ENCODE measurements at places on chromosomes 13 and 19.

- peak; percentile 71 for DNase-seq
These were observed 7.4 kb downstream of the DBP start for GRCh38 chr19:48629599-48630295.

- DNase-seq: peak; percentile 71
These were observed 69.8 kb downstream of the LRCH1 start for GRCh38 chr13:46622630-46623256.

DNA sequence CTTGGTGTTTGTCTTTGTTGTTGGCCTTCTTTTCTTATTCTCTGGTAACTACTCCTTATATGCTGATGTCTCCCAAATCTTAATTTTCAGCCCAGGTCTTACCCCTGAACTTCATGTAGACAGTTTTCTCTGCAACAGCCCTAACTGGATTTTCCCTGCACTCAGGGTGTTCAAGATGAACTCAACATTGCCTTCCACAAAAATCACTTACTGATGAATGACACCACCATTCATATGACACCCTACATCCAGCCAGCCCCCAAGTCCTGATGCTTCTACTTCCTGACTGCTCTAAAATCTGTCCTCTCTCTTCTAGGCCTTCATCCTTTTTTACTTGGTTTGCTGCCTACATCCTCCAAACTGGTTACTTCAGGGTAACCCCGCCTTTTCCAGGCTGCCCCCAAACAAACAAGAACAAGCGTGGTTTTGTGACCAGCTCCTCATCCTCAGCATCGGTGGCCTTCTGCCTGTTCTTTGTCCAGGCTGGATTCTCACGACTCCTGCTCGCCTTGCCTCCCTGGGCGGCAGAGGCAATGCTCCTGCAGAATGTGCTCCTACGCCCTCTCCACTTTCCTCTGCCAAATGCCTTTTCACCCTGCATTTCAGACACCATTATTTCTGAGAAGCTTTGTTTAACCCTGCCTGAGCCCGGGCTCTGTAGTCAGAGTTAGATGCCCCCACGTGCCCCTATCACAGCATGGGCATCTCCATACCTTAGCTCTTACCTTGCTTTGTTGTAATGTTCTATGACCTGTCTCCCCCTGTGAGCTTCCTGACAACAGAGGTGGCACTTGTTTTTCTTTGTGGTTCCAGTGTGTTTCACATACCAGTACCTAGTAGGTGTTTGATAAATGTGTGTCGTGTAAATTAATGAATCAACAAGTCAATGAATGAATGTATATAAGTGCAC, 61.8 kb downstream of the WDFY2 start:
- DNase-seq: no peak

DNA sequence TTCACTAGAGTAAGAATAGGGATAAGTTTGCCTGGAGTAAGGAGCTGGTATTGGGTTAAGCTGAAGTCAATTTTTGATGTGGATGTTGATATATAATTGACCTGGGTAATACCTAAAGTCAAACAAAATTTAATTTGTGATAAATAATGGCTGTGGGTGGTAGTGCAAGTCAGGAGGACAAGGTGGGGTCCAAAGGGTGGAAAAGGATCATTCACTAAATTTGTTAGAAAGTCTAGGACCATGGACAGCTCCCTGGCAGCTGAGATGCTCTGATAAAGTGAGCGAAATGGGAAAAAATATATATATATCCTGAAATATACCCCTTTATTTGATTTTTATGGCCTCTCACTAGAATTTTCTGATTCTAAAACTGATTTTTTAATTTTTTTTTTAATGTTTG, 463.5 kb downstream of the GPC6 start:
- DNase-seq: no peak

- peak; percentile 5 for DNase-seq
These were observed 9.1 kb downstream of the SLITRK5 start for GRCh38 chr13:87680298-87680697.

Measured in SK-N-SH (cell line).